ENCODE measurements at places on chromosomes 2 and 18.

DNA sequence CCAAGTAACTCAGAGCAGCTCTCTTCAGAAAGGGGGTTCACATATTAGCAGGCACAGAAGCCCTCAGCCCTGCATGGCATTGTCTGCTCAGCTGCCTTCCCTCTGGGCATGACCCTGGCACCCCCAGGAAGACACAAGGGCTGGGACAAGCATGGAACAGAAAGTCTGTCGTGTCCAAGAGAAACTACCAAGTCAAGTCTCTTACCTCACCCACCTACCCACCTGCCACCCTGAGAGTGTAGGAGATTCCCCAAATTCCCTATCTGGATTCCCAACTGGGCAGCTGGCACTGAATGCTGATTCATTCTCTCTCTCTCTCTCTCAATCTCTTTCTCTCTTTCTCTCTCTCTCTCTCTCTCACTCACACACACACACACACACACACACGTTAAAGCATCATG lies 21.6 kb downstream of the SMAD7 start:
- DNase-seq: no peak

- DNase-seq: no peak
Observed at GRCh38 chr2:159124441-159124911, 156.0 kb downstream of the TANC1 start.

DNA sequence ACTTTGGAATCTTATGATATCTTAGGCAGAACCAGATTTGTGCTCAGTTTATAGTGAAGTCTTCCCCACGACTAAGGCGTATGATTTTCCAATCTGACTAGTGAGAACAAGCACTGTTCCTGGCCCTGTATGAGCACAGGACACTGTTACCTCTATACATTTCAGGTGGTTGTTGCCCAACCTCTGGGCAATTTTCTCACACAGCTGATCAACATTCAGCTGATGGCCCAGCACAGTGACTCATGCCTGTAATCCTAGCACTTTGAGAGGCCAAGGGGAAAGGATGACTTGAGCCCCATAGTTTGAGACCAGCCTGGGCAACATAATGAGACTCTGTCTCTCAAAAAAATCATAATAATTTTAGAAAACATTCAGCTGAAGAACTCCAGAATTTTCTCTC lies 119.5 kb downstream of the ASXL3 start:
- DNase-seq: no peak

DNA sequence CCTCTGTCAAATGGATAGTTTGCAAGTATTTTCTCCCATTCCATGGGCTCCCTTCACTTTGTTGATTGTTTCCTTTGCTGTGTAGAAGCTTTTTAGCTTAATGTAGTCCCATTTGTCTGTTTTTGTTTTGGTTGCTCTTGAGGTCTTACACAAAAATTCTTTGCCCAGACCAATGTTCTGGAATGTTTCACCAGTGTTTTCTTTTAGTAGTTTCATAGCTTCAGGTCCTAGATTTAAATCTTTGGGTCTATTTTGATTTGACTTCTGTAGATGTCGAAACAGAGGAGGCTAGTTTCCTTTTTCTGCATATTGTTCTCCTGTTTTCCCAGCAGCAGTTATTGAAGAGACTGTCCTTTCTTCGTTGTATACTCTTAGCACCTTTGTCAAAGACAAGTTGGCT lies 351.6 kb downstream of the PTPRM start:
- no peak for DNase-seq
